ENCODE measurements at places on chromosomes 6 and 20.

DNA sequence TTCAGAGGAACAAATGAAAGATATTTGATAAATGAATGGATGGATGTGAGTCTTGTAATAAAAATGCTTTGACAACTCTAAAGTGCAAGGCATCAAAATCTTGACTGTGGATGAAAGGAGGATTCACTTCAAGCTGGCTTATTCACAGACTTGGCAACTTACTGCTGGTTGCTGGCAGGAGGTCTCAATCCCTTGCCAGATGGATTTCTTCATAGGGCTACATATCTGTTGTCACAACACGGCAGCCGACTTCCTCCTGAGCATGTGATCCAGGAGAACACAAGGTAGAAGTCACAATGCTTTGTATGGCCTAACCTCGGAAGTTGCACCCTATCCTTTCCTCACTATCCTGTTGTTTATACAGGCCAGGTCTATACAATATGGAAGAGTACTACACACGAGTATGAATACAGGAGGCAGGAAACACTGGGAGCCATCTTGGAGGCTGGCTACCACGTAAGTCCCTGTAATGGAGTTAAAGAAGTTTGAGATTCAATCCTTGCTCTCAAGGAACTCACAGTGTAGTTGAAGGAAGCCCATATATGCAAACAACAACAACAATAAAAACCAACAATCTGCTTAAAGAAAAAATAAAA is 97.9 kb downstream of the ID4 start:
- no peak overlapping the region for H3K27ac ChIP-seq
- DNase-seq, result no peak
- H3K27me3 ChIP-seq, result no peaks in the 10 kb centered on the region

DNA sequence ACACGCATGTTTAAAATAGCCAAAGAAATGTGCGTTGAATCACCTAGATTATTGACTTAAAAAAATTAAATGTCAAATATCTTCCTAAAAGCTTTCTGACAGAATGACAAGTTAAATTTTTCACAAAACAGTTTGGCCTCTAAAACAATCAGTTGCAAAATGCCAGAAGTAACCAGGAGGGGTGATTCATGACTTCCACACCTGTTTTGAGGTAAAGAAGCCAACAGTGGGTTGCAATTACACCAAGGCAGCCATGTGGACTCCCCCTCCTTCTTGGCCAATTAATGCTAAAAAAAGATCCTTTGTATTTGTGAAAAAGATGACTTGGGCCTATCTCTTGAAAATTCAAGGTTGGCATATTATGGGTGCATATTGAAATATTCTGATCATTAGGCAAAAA is 424.8 kb downstream of the CBLN4 start:
- H3K27me3 ChIP-seq, result no peaks in the 10 kb centered on the region
- no peaks in the 10 kb centered on the region for H3K4me1 ChIP-seq
- no peak overlapping the region for H3K4me3 ChIP-seq
- no peak for DNase-seq
- H3K27ac ChIP-seq, result no peak overlapping the region
- no peaks in the 10 kb centered on the region for H3K36me3 ChIP-seq

DNA sequence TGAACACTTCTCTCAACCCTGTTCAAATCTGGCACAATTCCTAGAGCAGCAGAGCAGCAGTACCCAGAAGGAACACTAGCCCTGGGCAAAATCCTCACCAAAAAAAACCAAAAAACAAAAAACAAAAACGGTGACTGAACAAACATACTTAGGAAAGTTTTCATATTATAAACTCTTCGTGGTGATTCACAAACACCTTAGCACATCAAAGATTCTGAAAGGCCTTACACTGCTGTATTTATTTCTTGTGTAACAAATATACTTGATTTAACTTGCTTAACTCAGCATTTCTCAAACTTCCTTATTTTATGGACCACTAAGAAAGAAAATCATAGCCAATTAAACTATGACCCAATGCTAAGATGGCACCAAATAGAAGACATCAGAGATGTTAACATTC is 57.8 kb upstream of the RREB1 start:
- no peak for DNase-seq
- peaks cover 56% of the 10 kb centered on the region for H3K27me3 ChIP-seq
- H3K4me3 ChIP-seq, result no peak overlapping the region
- peaks cover 5% of the 10 kb centered on the region for H3K4me1 ChIP-seq

DNA sequence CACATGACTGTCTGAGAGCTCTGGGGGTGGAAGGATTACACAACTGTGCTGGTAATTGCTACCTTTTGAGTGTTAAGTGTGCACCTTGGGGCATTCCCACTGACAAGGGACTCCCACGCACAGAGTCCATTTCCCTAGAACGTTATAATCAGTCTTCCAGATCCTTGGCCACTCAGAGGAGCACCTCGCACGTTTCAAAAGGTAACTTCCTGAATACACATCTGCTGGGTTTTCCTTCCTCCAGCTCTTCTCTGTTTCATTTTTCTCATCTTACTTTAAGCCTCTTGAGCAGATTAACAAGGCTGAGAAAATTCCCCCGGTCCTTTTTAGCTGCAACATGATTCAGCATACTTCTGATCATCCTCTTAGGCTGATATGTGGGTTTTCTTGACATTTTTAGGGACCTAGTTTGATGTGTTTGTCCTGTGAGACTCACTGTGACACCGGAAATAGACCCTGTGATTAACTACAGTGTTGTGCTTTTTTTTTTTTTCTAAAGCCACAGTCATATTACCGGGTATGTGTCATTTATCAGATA is 98.4 kb upstream of the DUSP22 start:
- H3K36me3 ChIP-seq, result no peaks in the 10 kb centered on the region
- H3K27me3 ChIP-seq, result no peaks in the 10 kb centered on the region
- peak; percentile 43 for DNase-seq
- peaks cover 68% of the 10 kb centered on the region for H3K4me1 ChIP-seq
- H3K4me3 ChIP-seq, result peak overlapping the region; percentile 19

DNA sequence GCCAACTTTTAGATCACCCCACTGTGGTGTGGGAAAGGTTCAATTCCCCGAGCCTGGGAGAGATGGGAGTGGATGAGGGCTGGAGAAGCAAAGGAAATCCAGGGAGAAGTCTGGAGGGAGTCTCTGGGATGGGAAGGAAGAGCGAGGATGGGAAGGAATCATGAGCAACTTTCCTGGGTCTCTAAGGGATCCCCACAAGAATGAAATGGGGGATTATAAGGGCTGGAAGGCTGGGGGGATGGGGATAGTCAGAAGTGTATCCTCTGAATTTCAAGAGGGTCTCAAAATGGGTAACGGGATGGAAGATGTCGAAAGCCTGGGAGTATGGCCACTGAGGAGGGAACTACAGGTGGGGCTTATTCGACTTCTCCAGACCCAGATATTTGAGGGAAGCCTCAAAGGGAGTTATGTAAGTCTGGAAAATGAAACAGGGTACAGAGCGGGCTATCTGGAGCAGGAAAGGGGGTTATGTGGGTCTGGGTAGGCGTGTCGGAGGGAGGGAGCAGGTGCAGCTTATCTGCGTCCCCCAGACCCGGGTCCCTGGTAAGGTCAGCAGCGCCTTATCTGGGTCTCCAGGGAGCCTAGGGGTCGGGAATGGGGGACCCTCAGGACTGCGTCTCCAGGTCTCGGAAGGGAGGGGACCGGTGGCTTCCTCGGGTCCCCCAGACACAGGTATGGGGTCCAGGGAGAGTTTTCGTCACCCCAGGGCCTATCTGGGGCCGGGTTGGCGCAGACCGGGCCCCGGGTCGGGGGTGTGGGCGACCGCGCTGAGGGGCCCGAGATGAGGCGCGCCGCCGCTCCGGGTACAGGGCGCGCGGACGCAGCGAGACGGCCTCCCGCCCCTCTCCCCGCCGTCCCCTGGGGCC is 550 bp downstream of the PLAGL2 start:
- H3K36me3 ChIP-seq, result peaks cover 30% of the 10 kb centered on the region
- no peaks in the 10 kb centered on the region for H3K27me3 ChIP-seq
- no peak for DNase-seq
- peaks cover 83% of the 10 kb centered on the region for H3K4me1 ChIP-seq

DNA sequence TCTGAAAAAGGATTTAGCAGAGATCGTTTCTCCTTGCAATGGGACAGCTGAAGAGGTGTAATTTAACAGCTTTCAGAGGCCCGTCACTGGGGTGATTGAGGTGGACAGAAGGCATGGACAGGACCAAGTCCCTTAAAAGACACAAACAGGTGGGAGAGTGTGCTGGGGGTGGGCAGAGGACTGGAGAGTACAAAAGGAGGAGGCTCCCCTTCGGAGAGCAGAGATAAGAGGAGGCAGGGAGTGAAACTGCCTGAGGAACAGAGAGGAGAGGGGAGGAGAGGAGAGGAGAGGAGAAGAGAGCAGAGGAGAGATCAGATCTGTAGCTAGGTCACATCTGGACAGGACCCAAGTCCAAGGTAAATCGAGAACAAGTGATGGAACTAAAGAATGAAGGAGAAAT is 48.6 kb upstream of the PKHD1 start:
- DNase-seq, result no peak
- no peaks in the 10 kb centered on the region for H3K4me1 ChIP-seq
- H3K36me3 ChIP-seq, result no peaks in the 10 kb centered on the region
- H3K27me3 ChIP-seq, result peaks cover 8% of the 10 kb centered on the region
- no peak overlapping the region for H3K4me3 ChIP-seq

DNA sequence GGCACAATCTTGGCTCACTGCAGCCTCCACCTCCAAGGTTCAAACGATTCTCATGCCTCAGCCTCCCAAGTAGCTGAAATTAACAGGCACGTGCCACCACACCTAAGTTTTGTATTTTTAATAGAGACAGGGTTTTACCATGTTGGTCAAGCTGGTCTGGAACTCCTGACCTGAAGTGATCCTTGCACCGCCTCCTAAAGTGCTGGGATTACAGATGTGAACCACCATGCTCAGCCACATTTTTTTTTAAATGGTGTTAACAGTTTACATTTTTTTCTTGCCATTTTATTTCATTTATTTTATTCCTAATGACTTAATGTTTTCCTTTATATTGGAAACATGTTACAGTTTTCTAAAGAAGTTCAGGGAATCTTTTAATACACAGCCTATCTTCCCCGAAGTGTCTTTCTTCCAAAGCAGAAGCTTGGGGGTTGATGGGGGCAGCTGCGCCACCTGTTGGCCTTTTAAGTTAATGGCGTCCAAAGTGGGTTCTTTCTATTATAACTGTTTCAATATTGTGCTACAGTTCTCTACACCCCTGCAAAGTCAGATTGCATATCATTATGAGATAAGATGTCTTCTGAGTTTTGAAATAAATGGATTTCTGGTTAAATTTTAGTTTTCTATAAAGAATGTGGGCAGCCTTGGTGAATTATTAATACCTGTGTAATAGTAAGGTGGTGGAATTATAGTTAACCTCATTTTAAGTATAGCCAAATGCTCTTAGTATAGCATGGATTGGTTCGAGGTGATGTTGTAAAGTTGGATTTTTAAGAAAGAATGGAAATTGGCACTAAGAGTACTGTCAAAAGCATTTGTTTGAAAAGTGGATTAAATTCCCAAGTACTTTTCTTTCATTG is 42.0 kb upstream of the PLCG1 start:
- no peak overlapping the region for H3K4me3 ChIP-seq
- H3K36me3 ChIP-seq, result peaks cover 58% of the 10 kb centered on the region

GRCh38 chr20:21715193-21715881 is 9.9 kb downstream of the PAX1 start:
- no peak overlapping the region for H3K4me3 ChIP-seq
- H3K27ac ChIP-seq, result no peak overlapping the region
- no peaks in the 10 kb centered on the region for H3K4me1 ChIP-seq
- peaks cover 61% of the 10 kb centered on the region for H3K27me3 ChIP-seq

- H3K27me3 ChIP-seq, result no peaks in the 10 kb centered on the region
- no peak for DNase-seq
- H3K36me3 ChIP-seq, result no peaks in the 10 kb centered on the region
- no peak overlapping the region for H3K4me3 ChIP-seq
- H3K27ac ChIP-seq, result no peak overlapping the region
- H3K4me1 ChIP-seq, result peaks cover 17% of the 10 kb centered on the region
Measured at GRCh38 chr6:15131651-15132061, 114.2 kb upstream of the JARID2 start.

- peaks cover 41% of the 10 kb centered on the region for H3K27me3 ChIP-seq
- DNase-seq, result peak; percentile 57
- peak overlapping the region; percentile 74 for H3K27ac ChIP-seq
- H3K4me3 ChIP-seq, result peak overlapping the region; percentile 68
- H3K36me3 ChIP-seq, result peaks cover 2% of the 10 kb centered on the region
- peaks cover 63% of the 10 kb centered on the region for H3K4me1 ChIP-seq
Measured at GRCh38 chr6:26327450-26328264, 37.3 kb upstream of the BTN3A2 start.

GRCh38 chr20:31860390-31861134 is 9.8 kb downstream of the DUSP15 start:
- DNase-seq, result no peak
- no peak overlapping the region for H3K27ac ChIP-seq
- no peaks in the 10 kb centered on the region for H3K36me3 ChIP-seq
- peaks cover 35% of the 10 kb centered on the region for H3K27me3 ChIP-seq

- H3K4me3 ChIP-seq, result no peak overlapping the region
- DNase-seq, result no peak
- peaks cover 2% of the 10 kb centered on the region for H3K27me3 ChIP-seq
- H3K36me3 ChIP-seq, result no peaks in the 10 kb centered on the region
- H3K4me1 ChIP-seq, result no peaks in the 10 kb centered on the region
Measured at GRCh38 chr20:41989935-41990635, 371.9 kb upstream of the CHD6 start.

GRCh38 chr20:37377346-37378081 is 31.6 kb downstream of the SRC start:
- no peak overlapping the region for H3K4me3 ChIP-seq
- no peak overlapping the region for H3K27ac ChIP-seq
- DNase-seq, result no peak
- H3K4me1 ChIP-seq, result no peaks in the 10 kb centered on the region

DNA sequence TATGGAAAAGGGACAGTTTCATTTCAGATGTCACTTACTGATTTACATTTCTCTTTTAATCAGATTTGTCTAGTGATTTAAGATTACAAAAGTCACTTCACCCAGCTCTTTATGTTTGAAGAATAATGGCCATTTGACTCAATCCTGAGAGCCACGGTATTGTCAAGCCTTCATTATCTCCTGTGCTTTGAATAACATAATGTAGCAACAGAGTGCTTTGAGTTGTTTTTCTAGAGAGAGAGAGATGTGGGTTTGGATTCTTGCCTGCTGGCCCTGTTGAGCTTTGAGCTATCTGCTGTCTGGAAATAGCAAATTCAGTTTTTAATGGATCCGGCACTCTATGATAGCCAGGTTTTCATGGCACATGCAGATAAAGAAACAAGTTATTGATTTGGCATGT is 478.4 kb upstream of the SOX4 start:
- DNase-seq, result no peak
- H3K4me1 ChIP-seq, result no peaks in the 10 kb centered on the region
- no peaks in the 10 kb centered on the region for H3K36me3 ChIP-seq
- no peak overlapping the region for H3K4me3 ChIP-seq

DNA sequence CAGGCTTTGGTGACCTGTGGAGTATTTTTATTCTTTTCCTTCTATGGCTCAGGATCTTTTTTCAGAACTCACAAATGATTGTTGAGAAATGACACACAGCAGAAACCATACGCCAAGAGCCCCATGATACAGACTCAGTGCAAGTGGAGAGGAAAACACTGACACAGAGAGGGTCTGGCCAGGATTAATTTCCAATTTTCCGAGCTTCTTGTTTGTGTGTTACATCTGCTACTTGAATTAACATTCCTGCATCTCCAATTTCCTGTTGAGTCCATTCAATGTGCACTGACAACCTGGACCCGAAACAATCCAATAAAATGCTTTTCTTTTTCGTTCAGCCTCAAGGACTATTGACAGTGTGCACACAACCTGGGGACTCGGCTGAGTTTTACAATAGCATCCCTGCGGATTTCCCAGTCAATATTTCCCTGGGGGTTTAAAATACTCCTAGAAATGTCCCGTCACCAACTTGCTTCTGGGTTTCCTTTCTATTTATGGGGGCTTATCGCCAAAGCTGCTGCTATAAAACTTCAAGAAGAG is 4.9 kb upstream of the MLN start:
- H3K36me3 ChIP-seq, result no peaks in the 10 kb centered on the region
- peaks cover 16% of the 10 kb centered on the region for H3K4me1 ChIP-seq
- peaks cover 54% of the 10 kb centered on the region for H3K27me3 ChIP-seq
- no peak overlapping the region for H3K27ac ChIP-seq
- DNase-seq, result no peak
